ENCODE measurements at places on chromosomes 2 and 18.

DNA sequence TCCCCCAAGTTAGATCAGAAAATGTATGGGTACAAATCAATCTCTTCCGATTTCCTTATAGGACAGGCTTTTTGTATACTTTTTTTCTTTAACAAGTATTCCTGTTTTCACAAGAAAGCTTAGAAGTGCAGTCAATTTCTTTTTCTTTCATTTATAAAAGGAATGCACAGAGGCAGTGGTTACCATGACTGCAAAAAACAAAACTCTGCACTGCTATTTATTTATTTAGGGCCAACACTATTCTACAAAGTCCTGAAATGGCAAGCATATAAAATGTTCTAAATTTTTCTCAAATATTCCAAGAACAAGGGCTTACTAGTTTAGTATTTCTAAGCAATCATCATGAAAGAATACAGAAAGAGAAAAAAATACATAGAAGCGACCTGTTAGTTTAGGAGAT, 22.2 kb downstream of the ATAD2B start:
- no peak for DNase-seq

GRCh38 chr18:36532394-36532793, 234.9 kb downstream of the FHOD3 start:
- no peak for DNase-seq

GRCh38 chr2:10170256-10170655, 47.7 kb downstream of the RRM2 start:
- no peak for DNase-seq

DNA sequence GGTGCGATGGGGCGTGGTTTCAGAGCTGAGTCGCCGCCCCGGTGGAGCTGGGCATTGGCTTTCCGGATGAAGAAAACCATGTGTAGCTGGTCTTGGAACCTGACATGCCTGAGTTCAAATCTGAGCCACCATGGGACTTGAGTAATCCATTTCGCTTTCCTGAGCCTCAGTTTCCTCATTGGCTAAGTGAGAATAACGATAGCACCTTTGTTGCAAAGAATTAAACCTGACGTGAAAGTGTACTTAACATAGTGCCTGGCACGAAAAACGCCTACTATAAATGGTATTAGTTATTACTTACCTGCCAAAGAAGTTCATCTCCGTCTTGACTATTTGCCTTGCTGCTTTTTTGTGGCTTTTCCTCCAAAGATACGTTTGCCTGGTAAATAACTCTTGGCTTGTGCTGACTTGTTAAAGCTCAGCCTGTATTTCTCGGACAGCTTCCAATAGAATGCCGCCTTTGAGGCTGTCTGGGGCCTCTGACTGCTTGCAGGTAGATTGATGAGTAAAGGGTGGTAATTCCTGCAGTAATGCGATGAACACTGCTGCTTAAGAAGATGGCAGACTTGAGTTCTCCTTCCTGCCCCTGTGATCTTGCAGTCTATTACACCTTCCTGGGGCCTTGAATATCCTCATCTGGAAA, 1.3 kb downstream of the CDCA7 start:
- DNase-seq = peak; percentile 25

DNA sequence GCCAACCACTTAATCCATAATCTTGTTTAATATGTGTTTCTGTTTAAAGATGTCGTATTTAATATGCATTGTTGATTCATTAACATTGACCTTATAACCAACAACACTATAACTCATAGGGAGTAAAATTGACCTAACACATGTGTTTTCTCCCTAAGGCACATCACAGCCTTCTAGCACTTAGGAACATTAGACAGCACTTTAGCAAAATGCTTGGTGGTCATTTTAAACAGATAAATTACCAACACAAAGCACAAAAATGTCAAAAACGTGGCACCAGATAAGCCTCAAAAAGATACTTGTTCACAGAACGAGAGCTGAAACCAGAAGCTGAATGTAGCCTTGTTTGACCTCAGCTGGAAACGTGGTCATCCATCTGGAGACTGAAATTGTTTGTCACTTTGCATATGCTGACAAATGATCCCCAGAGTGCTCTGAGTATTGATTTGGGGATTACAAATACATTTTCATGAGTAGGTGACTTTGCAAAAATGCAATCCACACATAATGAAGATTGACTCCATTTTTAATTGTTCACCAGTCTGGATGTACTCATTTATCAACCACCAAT, 139.2 kb downstream of the CCDC102B start:
- DNase-seq = no peak

- no peak for DNase-seq
These were observed 221.5 kb upstream of the SLC35G4 start for GRCh38 chr18:11387880-11388279.

DNA sequence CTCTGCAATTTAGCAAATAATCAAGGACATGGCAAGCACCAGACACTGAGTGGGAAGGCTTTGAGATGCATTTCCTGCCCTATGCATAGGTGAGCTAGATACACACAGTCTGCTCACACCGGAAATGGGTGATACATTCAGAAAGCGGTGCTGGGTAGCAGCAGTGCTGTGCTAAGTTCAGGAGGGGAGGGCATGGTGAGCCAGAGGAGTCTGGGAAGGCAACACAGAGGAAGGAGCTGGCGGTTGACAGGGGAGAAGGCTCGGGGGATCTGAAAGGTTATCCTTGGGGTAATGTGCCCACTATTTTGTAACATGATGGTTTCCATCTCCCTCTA, 57.4 kb upstream of the EPAS1 start:
- DNase-seq = no peak
